ENCODE measurements at places on chromosomes 12 and 14.

- peak; percentile 88 for DNase-seq
Measured at GRCh38 chr14:93941293-93941910, 14.3 kb downstream of the FAM181A start.

- no peak for DNase-seq
Measured at GRCh38 chr14:97499790-97500481, 702.8 kb downstream of the VRK1 start.

GRCh38 chr12:7203109-7203508 lies 13.6 kb downstream of the PEX5 start:
- no peak for DNase-seq

GRCh38 chr14:75748336-75748735 lies 87.3 kb downstream of the TTLL5 start:
- DNase-seq, result no peak

DNA sequence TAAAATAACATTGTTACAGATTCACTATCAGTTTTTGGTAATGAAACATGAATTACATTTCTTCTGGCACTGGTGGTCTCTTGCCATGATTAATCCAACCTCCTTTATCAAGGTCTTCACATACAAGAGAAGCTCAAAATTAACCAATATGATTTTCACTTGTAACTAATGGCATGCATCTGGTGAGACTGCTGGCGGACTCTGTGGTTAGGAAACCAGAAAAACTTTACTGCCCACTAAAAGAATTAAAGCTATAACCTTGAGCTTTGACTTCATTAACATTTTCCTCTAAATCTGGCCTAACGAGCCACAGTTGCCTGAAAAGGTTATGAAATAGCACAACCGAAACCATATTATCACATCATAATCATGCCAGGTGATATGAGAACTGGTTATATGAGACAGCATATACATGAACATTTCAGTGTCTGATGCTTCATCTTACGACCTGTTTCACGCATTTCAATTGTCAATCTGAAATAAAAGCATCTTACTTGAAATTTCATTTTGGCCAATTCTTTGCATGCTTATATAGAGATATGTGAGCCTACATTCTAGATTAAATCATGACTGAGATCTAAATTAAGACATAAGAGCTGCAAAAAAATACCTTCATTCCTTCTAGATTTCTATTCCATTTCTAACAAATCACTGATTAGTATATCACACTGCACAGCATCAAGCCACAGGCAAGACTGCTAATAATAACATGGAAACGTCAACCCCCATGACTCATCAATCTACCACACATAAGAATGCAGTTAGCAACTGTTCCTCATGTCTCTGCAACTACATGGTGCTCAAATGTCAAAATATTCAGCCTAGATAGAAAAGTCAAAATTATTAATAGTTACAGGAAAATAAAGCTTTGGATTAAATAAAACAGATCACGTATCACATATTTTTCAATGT lies 89.3 kb downstream of the OSBPL8 start:
- no peak for DNase-seq

- no peak for DNase-seq
Measured at GRCh38 chr14:42980419-42980818, 1373.7 kb downstream of the LRFN5 start.

DNA sequence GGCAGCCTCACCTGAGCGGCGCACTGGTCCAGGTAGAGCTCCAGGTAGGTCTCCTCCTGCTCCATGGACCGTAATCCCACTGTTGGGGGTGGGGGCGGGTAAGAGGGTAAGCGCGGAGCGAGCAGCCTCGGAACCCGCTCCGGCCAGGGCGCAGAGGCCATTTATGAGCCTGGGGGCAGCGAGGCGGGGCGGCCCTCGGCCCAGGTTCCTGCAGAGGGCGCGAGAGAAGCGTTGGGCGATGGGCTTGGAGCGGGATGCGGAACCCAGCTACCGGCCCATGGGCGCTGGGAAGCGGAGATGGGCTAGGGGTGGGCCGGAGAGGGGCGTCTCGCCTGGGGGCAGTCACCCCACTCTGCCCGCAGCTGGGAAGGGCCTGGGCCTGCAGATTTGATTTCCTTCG lies at the start of gene TBPL2:
TBPL2 (minus strand) TSS at position 232 of the 400 bp plus-strand sequence; CDS start at position 65, 167 bp downstream.
- DNase-seq, result no peak

DNA sequence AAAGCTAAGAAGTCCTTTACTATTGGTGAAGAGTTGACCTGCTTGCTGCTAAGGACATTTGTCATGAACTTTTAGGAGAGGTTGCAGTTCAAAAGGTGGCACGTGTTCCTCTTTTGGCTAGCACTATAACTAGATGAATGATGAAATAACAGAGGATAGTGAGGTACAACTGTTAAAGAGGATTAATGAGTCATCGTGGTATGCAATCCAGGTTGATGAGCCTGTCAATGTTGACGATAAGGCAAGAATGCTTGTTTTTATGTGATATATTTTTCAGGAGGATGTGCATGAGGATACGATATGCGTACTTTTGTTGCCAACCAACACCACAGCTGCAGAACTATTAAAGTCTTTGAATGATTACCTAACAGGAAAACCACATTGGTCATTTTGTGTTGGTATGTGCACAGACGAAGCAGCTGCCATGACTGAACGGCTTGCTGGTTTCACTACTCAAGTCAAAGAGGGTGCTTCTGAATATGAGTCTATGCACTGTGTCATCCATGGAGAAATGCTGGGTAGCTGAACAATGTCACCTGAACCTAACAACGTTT lies 10.6 kb downstream of the CEP128 start:
- DNase-seq, result no peak

- no peak for DNase-seq
Measured at GRCh38 chr12:50635857-50636256, 128.0 kb upstream of the ATF1 start.

DNA sequence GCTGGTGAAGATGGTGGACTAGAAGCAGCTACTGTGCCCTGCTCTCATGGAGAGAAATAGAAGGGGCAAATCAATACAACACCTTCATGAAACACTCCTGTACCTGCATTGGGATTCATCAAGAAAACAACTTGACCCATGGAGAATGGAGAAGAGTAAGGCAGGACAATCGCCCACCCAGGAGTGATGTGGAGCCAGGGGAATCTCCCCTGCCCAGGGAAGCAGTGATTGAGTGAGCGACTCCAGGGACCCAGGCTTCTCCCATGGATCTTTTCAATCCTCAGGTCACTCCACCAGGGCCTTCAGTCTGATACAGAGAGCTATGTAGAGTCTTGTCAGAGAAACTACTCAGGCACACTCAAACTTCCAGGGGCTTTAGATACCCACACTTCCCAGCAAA lies 161.9 kb upstream of the DYRK2 start:
- DNase-seq, result no peak

GRCh38 chr14:68694516-68695235 lies 98.2 kb downstream of the ZFP36L1 start:
- no peak for DNase-seq

- DNase-seq, result no peak
Measured at GRCh38 chr12:73612551-73612950, 925.1 kb upstream of the ATXN7L3B start.

All from NCI-H524 (cell line).